T-cell (primary cell): ENCODE measurements at places on chromosomes 2 and 18. TPM values are rescaled to one million over a fixed set of nuclear protein-coding genes. Genes with fewer than 3 reads are reported as not detected.

DNA sequence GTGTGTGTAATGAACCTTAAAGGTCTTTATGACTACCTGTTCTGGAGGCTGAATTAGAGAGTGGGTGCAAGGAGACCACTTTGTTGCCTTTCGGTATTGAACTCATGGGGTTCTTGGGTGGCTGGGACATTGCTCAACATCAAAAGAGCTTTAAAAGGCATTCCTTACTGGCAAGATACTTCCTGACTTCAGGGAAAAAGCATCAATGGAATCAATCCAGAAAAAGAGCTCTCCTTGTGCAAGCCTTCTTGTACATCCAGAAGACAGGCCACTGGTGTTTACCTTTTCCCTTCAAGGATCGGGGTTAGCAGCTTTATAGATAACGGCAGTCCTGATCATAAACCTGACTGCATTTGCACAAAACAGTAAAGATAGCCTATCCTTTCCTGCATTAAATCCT lies 9.5 kb downstream of the PNO1 start:
- H3K36me3 ChIP-seq = peaks cover 5% of the 10 kb centered on the region
- no peak overlapping the region for H3K4me3 ChIP-seq
- H3K27ac ChIP-seq = no peak overlapping the region
- H3K27me3 ChIP-seq = no peaks in the 10 kb centered on the region

- H3K27me3 ChIP-seq = peaks cover 27% of the 10 kb centered on the region
- H3K4me1 ChIP-seq = no peaks in the 10 kb centered on the region
- H3K4me3 ChIP-seq = no peak overlapping the region
- no peaks in the 10 kb centered on the region for H3K36me3 ChIP-seq
- no peak for DNase-seq
Measured at GRCh38 chr18:74444104-74444503, 13.0 kb downstream of the DIPK1C start.

C2orf80 gene
- total RNA-seq = not detected

- no peaks in the 10 kb centered on the region for H3K27me3 ChIP-seq
- H3K27ac ChIP-seq = no peak overlapping the region
- H3K4me1 ChIP-seq = no peaks in the 10 kb centered on the region
- H3K4me3 ChIP-seq = no peak overlapping the region
- no peak for DNase-seq
Measured at GRCh38 chr2:150601280-150602038, 114.0 kb upstream of the RND3 start.
